ENCODE measurements at places on chromosomes 7 and 10. TPM values are rescaled to one million over a fixed set of nuclear protein-coding genes. Genes with fewer than 3 reads are reported as not detected.

BTAF1 gene
- 32.4 TPM for total RNA-seq

RADIL gene
- total RNA-seq, result 3.4 TPM

IRF5 gene
- total RNA-seq, result 0.24 TPM

NPC1L1 gene
- not detected for total RNA-seq

NUTM2E gene
- 0.89 TPM for total RNA-seq

PRKG1 gene
- total RNA-seq, result 10.8 TPM

EPHB4 gene
- total RNA-seq, result 88.9 TPM

KCND2 gene
- total RNA-seq, result 0.42 TPM

DPP6 gene
- total RNA-seq, result not detected

TMEM184A gene
- total RNA-seq, result 0.27 TPM

CALML5 gene
- not detected for total RNA-seq

TMEM130 gene
- 1.5 TPM for total RNA-seq

NET1 gene
- total RNA-seq, result 11.3 TPM

CNTNAP2 gene
- 1.4 TPM for total RNA-seq

LRRC4 gene
- 0.70 TPM for total RNA-seq

OR2A5 gene
- total RNA-seq, result not detected

All from osteocyte (in vitro differentiated cells).